Stimulated activated CD4-positive, alpha-beta T cell treated with anti-CD3 and anti-CD28 coated beads, Interleukin-1b, Interleukin-23, amount 100 ng/mL, for 1 hour (primary cell): ENCODE measurements at places on chromosomes 11 and 22.

DNA sequence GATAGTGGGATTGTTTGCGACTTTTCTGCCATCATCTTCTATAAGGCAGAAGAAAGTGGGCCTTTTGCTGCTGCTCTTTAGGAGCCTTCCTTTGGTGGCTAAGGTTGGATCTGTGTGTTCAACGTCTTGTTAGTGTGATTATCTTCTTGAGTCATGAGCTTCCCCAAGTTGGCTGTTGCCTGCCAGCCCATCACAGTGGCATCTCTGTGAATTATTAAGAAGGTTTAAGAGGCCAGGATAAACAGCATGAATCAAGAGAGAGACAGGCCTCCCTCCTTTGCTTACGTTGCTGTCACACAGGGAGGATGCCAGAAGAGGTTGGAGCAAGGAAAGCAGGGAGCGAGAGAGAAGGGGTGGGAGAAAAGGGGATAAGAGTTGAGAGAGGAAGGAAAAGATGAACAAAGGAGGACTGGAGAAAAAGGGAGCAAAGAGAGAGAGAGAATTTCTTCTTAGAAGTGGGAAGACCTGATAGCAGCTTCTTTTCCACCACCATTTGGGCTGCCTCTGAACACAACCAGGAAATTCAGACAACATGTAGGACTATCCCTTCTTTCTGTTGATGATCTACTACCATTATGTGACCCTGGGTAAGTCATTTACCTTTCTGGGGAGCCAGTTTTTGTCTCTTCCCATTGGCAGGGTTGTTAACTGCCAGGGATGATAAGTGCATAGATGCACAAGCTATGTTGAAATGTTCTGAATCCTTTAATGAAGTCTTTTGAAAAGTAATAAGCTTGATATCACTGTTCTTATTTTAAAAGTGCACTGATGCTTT, 126.5 kb downstream of the NAV2 start:
- DNase-seq = no peak

GRCh38 chr11:13073119-13073981, 64.2 kb downstream of the RASSF10 start:
- DNase-seq = no peak

- DNase-seq = no peak
These were observed at the start of gene BID for GRCh38 chr22:17774206-17774925. Gene BID (minus strand): TSS chr22:17774469. CDS start chr22:17750116, 24,353 bp downstream.

- no peak for DNase-seq
These were observed 869 bp downstream of the FAM83F start for GRCh38 chr22:39995393-39996252.

DNA sequence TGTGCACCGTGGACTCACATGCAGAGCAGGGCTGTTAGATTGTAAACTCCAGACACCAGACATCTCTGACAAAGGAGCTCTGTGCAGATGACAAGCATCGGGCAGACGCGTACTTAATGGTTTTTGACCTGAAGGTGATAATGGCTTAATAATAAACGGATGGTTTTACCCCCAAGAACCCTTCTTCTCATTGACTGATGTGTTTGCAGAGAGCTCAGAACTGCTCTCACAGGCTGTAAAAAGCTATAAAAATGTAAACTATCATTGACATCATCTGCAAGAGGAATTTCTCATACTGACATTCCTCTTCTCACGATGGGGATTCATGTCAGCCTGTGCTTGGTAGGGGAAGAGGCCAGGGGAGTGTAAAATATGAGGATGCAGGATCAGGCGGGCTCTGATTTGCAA, 8.6 kb upstream of the ARHGAP8 start:
- DNase-seq = no peak

DNA sequence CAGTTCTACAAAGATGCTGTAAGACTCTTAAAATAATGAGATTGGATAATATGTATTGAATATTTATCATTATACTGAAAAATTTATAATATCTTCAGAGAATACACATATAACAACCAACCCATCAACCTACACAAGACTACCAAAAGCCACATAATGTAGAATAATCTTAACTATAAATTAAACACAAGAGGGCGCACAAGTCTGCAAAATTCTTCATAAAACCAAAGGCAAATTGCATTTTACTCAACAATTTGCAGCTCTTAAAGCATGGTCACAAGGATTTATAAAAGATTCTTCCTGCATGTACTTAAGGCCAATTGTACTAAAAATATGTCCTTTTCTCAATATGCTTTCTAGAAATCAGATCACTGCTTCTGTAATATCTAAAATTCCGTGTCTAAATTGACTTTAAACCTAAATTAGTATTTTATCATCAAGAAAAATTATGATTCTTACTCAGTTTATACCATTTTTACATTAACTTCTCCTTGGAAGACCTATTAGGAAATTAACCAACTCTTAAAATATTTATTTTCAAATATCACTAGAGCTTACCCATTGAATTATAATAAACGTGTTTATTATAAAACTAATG, 79.0 kb downstream of the TTC28 start:
- DNase-seq = no peak

DNA sequence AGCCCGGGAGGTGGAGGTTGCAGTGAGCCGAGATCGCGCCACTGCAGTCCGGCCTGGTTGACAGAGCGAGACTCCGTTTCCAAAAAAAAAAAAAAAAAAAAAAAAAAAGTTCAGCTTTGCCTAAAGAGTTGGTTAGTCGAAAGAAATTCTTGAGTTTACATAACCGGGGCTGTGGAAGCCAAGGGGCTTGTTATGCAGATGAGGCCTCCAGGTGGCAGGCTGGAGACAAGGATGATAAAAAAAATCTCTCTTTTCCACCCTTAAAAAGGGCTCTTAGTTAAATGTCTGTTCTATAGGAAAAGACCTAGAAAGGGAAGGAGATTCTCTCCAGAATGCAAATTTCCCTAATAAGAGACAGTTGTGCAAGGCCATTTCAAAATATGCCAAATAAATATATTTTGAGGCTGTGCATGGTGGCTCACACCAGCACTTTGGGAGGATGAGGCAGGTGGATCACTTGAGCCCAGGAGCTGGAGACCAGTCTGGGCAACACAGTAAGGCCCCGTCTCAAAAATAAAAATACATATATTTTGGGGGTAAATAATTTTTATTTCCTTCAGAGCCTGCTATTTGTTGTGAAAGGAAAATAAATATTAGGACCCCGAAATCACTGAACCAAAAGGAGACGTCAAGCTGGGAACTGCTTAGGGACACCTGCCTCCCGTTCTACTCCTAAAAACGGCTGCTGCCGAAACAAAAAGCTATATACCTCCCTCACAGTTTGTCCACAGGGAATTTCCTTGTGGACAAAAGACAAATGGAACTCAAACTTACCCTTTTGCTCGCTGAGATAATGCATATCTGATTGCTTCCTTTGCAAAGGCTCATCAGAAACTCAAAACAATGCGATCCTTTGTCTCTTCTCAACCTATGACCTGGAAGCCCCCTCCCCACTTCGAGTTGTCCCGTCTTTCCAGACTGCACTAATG, 2.4 kb upstream of the IFITM2 start:
- DNase-seq = no peak

- DNase-seq = no peak
These were observed 134.0 kb downstream of the NTM start for GRCh38 chr11:131504199-131504949.

GRCh38 chr11:70410276-70411205, 12.2 kb downstream of the CTTN start:
- DNase-seq = no peak

- DNase-seq = no peak
These were observed 11.2 kb upstream of the CHST1 start for GRCh38 chr11:45676522-45677095.

DNA sequence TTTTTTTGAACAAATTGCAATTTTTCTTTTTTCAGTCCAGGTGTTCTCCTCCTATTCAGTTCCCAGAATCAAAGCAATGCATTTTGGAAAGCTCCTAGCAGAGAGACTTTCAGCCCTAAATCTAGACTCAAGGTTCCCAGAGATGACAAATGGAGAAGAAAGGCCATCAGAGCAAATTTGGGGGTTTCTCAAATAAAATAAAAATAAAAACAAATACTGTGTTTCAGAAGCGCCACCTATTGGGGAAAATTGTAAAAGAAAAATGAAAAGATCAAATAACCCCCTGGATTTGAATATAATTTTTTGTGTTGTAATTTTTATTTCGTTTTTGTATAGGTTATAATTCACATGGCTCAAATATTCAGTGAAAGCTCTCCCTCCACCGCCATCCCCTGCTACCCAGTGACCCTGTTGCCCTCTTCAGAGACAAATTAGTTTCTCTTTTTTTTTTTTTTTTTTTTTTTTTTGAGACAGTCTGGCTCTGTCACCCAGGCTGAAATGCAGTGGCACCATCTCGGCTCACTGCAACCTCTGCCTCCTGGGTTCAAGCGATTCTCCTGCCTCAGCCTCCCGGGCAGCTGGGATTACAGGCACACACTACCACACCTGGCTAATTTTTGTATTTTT, 6.2 kb upstream of the UBE4A start:
- no peak for DNase-seq

- no peak for DNase-seq
These were observed 270.2 kb upstream of the LUZP2 start for GRCh38 chr11:24226606-24227005.

DNA sequence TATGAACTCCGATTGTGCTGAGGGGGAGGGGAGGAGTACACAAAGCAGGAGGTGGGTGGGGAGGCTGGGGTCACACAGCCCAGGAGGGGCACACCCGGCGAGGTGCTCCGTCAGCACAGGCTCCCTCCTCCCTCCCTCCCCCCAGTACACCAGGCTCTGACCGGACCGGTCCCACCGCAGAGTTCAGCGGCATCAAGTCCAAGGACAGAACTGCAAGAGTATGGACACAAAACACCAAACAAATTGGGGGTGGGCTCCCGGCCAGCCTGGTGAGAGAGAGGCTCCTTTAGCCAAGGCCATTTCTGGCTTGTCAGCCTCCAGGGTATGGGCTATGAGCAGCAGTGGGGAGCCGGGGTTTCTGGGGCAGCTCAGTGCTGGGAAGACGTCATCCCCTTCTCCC, 68.3 kb downstream of the ST3GAL4 start:
- DNase-seq = no peak

GRCh38 chr11:796565-797295, 1.4 kb downstream of the SLC25A22 start:
- no peak for DNase-seq

- no peak for DNase-seq
These were observed 7.4 kb upstream of the PIM3 start for GRCh38 chr22:49953027-49953679.

DNA sequence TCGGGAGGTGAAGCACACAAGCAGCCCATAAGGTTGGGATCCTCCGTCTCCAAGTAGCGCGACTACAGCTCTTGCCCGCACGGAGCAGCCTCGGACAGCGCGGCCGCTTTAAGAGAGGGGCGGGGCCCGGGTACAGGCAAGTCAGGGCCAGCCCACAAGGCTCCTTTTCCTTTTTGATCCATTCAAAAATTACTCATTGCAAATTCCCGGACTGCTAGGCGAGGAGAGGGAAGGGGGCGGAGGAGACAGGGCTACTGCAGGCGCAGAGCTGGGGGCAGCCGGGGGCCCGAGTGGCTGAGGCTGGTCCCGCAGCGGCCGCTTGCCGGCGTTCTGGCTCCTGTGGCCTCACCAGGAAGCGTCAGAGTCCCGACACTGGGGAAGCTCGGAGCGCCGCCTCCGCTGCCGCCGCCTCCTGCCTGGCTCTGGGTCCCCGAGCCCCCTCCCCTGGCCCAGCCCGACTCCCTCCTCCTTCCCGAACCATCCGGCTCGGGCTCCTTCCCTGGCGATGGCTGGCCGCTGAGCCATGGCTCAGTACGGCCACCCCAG, at the start of gene UBASH3B:
Gene UBASH3B (plus strand): TSS at position 196 of the 546 bp plus-strand sequence. CDS start 328 bp downstream, at position 524.
- peak; percentile 37 for DNase-seq

DNA sequence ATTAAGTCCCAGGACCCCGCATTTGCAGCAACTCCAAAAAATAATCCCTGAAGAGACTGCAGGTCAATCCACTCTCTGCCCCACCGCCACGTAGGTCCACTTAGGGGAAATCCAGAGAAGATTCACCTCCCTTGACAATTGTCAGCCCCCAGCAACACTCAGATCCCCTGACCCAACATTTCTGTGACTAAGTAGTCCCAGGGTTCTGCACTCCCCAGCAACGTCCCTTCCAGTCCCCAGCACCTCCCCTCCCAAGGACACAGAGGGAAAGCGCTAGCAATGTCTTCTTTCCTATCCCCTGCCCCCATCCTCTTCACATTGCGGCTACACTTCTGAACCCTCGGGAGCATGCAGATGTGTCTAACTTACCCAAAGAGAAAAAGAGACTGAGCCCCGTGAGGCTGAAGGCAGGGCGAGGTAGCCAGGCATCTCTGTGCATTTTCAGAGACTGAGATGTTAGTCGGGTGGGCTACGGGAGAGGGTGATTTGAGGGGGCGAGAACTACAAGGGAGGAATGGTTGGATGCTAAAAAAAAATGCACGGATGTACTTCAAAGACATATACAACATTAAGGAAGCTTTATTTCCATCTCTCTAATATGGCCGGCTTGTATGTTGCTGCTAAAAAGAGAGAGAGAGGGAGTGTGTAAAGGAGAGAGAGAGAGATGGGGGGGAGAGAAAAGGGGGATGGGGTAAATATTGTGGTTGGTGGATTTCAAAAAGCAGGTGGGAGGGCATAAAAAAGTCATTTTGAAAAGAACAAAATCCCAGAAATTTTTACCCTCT, at the start of gene SCN2B:
Gene SCN2B (minus strand): TSS at position 647 of the 785 bp plus-strand sequence. CDS start 208 bp downstream, at position 439.
- no peak for DNase-seq

DNA sequence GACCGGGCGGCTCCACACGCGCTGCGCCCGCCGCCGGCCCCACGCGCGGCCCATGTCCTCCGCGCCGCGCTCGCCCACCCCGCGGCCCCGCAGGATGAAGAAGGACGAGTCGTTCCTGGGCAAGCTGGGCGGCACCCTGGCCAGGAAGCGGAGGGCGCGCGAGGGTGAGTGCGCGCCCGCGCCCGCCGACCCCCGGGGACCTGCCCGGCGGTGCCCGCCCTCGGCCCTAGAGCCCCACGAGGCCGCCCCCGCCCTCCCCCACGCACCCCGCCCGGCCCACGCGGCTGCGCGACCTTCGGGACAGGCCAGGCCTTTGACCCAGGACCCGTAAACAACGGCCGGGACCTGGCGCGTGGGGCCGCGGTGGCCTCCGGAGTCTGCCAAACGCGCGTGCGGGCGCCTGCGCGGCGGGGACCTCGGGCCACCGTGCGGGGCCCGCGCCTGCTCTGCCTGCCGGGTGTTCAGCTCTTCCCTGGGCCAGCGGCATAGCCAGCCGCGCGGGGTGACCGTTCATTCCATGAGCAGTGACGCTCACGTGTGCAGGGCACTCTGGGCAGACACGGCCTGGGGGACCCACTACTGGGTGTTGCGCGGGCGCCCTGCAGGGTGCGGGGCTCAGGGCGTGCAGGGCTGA, at the start of gene PARVB:
Gene PARVB (plus strand): TSS at position 15 of the 634 bp plus-strand sequence. CDS start 38 bp downstream, at position 53.
- no peak for DNase-seq

DNA sequence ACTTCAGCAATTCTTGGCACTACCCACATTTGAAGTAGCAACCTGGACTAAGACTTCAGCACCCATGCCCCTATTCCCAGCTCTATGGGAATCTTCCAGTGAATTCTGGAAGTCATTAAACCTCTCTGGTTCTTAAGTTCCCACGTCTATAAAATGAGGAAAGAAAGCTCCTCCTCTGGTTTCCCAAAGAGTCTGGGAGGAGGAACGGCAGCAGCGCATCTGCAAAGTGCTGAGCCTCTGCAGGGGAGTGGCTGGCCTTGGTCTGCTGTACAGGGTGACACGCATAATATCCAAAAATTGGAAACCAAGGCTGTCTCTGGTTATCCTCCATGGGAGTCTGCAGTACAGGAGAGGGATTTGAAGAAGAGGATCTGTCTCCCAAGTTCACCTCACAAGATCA, 73.6 kb upstream of the TP53I11 start:
- DNase-seq = no peak

- DNase-seq = no peak
These were observed 3.1 kb downstream of the OR8B8 start for GRCh38 chr11:124442442-124442841.

- no peak for DNase-seq
These were observed 735.3 kb upstream of the RAG2 start for GRCh38 chr11:37333345-37333744.
